Heart left ventricle (tissue), 16 donors: ENCODE measurements at places on chromosomes 12 and 14. TPM values are rescaled to one million over a fixed set of nuclear protein-coding genes. Genes with fewer than 3 reads are reported as not detected.

DNA sequence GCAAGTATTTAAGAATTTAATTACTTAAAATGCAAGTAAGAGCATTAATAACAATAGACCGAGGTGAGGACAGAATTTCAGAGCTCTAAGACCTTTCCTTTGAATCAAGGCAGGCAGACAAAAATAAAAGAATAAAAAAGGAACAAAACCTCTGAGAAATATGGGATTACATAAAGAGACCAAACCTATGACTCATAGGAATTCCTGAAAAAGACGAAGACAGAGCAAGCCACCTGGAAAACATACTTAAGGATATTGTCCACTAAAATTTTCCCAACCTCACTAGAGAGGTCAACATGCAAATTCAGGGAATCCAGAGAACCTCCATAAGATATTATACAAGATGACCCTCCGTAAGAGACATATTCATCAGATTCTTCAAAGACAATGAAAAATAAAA is 325.1 kb downstream of the AEBP2 start:
- H3K36me3 ChIP-seq: no peaks in the 10 kb centered on the region
- no peaks in the 10 kb centered on the region for H3K4me1 ChIP-seq

GRCh38 chr12:114726092-114726710 is 42.2 kb upstream of the TBX3 start:
- no peak overlapping the region for H3K27ac ChIP-seq
- no peaks in the 10 kb centered on the region for H3K27me3 ChIP-seq
- no peaks in the 10 kb centered on the region for H3K36me3 ChIP-seq
- DNase-seq: peak; percentile 69
- H3K4me3 ChIP-seq: no peak overlapping the region

- H3K4me3 ChIP-seq: no peak overlapping the region
- no peak overlapping the region for H3K27ac ChIP-seq
- DNase-seq: no peak
- H3K27me3 ChIP-seq: no peaks in the 10 kb centered on the region
- H3K36me3 ChIP-seq: no peaks in the 10 kb centered on the region
These were observed 196.3 kb downstream of the PAX9 start for GRCh38 chr14:36857842-36858445.

DNA sequence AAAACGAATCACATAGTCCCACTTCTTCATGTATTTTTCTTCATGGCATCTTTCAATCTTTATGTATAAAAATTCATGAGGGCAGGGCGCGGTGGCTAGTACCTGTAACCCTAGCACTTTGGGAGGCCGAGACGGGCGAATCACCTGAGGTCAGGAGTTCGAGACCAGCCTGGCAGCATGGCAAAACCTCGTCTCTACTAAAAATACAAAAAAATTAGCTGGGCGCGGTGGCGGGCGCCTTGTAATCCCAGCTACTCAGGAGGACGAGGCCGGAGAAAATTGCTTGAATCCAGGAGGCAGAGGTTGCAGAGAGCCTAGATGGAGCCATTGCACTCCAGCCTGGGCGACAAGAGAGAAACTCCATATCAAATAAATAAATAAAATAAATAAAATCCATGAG is 2.5 kb upstream of the GABARAPL1 start:
- no peaks in the 10 kb centered on the region for H3K4me1 ChIP-seq
- H3K27me3 ChIP-seq: no peaks in the 10 kb centered on the region
- H3K4me3 ChIP-seq: no peak overlapping the region

DNA sequence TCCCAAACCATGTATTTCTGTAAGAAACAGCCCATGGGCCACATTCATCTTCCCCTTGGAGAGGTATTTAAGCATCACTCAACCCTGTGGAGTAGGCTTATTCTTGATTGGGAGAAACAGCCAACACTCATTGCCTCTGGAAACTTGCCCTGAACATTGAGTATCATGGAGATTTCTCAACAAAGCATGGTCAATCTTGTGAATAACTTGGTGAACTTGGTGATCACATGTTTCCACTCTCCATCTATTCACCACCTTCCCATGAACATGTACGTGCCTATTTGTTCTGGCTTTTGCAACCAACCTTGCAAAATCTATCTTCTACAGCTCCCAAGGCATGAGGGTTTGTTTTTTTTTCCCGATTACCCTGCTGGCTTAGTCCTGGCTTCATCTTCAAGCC is 163.2 kb downstream of the PAH start:
- H3K36me3 ChIP-seq: no peaks in the 10 kb centered on the region
- H3K4me1 ChIP-seq: no peaks in the 10 kb centered on the region
- no peak for DNase-seq
- H3K4me3 ChIP-seq: no peak overlapping the region

DNA sequence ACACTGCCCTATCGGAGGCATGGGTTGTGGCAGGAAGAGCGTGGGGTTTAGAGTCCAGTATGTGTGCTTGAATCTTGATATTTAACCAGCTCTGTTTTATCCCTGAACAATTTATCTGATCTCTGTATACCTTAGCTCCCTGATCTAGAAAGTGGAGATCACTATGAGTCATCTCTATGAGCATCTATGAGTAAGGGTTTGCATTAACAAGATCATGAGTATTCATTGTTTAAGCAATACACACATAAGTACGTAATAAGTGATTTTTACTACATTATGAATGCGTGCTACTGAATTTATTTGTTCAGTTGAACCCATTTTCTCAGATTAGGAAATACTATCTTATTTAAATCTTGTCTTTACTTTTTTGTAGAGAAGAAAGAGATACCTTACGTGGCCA is 49.4 kb downstream of the GPATCH2L start:
- H3K4me1 ChIP-seq: no peaks in the 10 kb centered on the region
- H3K36me3 ChIP-seq: peaks cover 72% of the 10 kb centered on the region
- no peak overlapping the region for H3K27ac ChIP-seq
- no peak overlapping the region for H3K4me3 ChIP-seq

GPRC5A gene
- total RNA-seq: 5.3 TPM

DNA sequence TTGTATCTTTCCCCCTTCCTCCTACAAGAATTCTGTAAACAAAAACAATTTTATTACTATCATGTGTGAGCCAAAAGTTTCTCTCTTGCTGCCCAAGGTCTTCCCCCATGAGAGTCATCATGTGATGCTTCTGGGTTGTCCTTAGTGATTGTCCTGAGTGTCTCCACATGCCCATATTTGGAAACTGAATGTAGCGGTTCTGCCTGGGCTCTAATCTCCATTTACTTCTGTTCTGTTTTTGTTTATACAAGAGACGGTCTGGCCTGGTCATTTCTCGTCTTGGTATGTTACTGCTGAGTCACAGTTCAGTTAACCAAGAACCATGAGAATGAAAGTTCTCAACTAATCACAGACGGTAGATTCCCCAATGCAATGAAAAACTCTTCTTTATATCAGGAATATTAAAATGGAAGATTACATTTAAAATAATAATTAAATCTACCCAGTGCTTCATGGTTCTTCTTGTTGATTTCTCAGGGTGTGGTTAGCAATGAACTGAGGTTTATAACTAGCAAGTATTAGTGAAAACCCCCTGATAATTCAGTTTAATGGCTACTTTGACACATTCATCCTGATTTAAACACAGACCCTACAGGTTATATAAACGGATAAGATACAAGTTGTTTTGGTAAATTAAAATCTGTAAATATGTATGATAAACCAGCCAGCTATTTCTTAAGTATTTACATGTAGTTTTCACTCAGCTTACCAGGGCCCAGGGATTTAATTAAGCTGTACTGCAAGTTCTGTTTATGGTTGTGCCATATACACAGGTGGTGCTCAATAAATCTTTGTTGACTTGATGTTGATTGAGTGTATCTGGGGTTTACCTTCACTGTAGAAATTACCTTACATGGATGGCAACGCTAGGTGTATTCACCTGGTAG is 81.1 kb downstream of the PELI2 start:
- H3K36me3 ChIP-seq: no peaks in the 10 kb centered on the region
- no peak overlapping the region for H3K27ac ChIP-seq
- H3K4me3 ChIP-seq: no peak overlapping the region
- H3K4me1 ChIP-seq: peaks cover 15% of the 10 kb centered on the region
- no peaks in the 10 kb centered on the region for H3K27me3 ChIP-seq
- no peak for DNase-seq

KRT74 gene
- not detected for total RNA-seq

GRCh38 chr12:66189889-66190288 is 875 bp downstream of the IRAK3 start:
- H3K27me3 ChIP-seq: no peaks in the 10 kb centered on the region
- H3K4me1 ChIP-seq: peaks cover 5% of the 10 kb centered on the region
- DNase-seq: no peak
- H3K27ac ChIP-seq: peak overlapping the region; percentile 89
